Frontal cortex (tissue), 4 donors: ENCODE measurements at places on chromosomes 12 and 14. TPM values are rescaled to one million over a fixed set of nuclear protein-coding genes. Genes with fewer than 3 reads are reported as not detected.

Gene CCDC38
- total RNA-seq = not detected

Gene ULK1
- 7.3 TPM for total RNA-seq

Gene NAV3
- total RNA-seq = 240 TPM

Gene P2RX7
- 1.2 TPM for total RNA-seq

Gene KRT2
- total RNA-seq = not detected

Gene C12orf42
- 1.2 TPM for total RNA-seq

DNA sequence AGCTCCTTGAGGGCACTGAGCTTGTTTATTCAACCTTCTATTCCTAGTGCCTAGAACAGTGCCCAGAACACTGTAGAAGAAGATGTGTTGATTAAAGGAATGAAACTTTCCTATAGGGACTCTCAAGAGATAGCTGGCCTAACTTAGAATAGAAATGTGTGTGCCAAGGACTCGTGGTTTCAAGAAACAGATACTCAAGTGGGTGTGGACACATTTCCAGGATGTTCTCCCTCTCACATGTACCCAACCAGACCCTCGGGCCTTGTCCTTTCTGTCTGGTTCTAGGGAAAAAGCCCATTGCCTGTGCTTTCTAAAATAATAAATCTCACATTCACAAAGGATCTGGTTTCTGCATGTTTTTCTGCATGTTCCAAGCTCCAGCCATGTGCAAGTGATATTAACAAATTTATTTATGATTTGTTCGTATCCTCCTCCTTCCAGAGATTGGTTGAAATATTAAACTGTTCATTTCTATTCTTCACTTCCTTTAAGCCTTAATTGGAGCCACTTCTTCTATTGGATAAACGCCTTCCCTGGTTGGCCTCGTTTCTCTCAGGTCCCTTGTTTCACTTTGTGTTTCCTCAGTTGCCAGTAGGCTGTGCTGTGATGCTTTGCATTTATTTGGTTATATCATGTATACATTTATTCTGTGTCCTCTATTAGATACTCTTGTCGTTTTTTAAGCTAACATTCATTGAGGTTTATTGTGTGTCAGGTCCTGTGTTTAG lies 89.8 kb downstream of the CRADD start:
- peak; percentile 45 for DNase-seq

- DNase-seq = no peak
Measured at GRCh38 chr14:104732931-104733681, 9.1 kb downstream of the ADSS1 start.

- no peak for DNase-seq
Measured at GRCh38 chr12:46224386-46224785, 44.5 kb downstream of the SLC38A1 start.

GRCh38 chr14:60094306-60094897 lies 2.7 kb downstream of the PCNX4 start:
- DNase-seq = no peak

DNA sequence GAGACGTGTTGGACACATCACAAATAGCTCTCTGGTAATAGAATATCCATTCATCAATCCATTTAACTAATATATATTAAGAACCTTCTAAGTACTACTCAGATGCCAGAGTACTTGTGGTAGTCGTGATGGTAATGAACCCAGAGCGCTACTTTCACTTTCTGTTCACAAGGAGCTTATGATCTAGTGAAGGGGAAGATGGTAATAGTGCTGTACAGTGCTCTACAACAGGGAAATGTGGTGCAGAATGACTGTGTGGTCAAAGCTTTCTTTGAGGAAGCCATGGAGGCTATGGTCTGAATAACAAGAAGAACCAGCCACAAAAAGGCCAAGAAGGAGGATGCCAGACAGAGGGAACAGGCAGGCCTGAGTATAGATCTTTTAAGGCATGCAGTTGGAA lies 212.0 kb downstream of the PTPRO start:
- no peak for DNase-seq

DNA sequence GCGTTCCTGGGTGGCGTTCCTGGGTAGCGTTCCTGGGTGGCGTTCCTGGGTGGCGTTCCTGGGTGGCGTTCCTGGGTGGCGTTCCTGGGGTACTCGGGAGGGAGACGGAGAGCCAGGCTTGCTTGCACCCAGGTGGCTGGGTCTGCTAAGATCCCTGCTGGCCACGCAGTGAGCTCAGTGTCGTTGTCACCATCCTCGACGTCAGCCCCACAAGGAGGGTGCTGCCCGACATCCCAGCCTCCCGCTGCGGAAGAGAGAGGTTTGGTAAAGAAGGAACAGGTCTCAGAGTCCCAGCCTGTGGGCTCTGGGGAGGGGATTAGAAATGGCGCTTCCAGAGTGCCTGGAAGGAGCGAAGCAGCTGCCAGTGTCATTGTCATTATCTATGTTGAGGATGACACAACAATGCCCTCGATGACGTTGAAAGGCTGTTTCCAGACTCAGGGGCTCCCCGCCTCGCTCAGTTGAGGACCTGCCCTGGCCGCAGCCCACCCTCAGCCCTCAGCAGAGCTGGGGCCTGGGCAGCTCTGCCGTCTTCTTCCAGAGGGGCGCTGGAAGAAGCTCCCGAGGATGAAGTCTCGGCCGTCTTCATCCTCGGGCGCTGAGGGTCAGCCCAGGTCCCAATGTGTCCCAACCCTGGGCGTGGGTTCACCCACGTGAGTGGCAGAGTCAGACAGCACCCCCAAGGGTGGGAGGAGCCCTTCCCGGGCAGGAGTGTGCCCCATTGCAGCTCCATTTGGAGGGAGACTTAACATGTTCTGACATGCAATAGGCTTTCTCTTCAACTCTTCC lies 328.8 kb downstream of the ADGRD1 start:
- no peak for DNase-seq
